Activated CD4-positive, alpha-beta T cell treated with anti-CD3 and anti-CD28 coated beads, Interleukin-2, amount 50 U/mL, for 16 hours (primary cell): ENCODE measurements at places on chromosomes 7 and 10.

- no peak for DNase-seq
Observed at GRCh38 chr10:70118196-70118595, 14.4 kb downstream of the AIFM2 start.

GRCh38 chr7:115516341-115516740 lies 514.2 kb downstream of the TFEC start:
- DNase-seq = no peak

- DNase-seq = no peak
Observed at GRCh38 chr10:56881218-56881617, 520.2 kb upstream of the ZWINT start.

GRCh38 chr7:128954830-128955802 lies 17.4 kb downstream of the IRF5 start:
- no peak for DNase-seq

- DNase-seq = no peak
Observed at GRCh38 chr7:30327813-30328212, 43.4 kb downstream of the ZNRF2 start.

GRCh38 chr7:83588602-83589240 lies 60.2 kb downstream of the SEMA3E start:
- DNase-seq = no peak

- DNase-seq = no peak
Observed at GRCh38 chr7:139181404-139181803, 49.6 kb upstream of the UBN2 start.

DNA sequence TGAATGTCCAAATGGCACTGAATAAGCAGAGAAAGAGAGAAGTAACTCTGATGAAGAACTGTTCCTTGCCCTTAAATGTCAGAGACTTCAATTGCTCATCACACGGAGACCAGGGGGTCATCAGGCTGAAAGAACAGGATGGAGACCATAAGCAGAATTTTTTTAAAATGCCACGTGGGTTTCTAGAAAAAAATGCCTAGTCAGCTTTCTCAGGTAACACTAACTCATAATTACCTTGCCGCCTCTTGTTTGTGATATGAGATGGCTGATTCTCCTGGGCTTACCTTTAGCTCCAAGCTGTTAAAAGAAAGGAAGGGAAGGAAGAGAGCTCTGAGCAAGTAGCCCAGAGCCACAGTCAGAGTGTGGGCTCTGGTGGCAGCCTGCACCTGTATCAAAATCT lies 372.0 kb downstream of the GPAM start:
- no peak for DNase-seq

- no peak for DNase-seq
Observed at GRCh38 chr10:27512548-27512947, 8.4 kb downstream of the RAB18 start.

DNA sequence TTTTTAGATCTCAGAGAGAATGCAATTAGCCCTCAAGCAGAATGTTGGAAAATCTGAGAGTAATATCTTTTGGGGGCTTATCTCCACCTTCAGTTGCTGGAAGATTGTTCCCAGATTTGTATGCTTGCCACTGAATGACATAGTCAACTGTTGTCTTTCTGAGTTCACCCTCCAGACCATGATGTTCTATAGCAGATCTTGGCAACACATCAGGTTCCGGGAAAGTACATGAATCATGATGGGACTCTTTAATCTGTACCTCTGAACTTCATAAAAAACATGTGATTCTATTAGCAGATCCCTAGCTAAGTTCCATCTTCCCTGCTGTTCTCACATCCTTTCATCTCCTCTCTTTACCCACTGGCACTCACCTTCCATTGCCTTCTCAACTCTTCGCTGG lies 68.9 kb downstream of the PLCE1 start:
- no peak for DNase-seq

GRCh38 chr10:112649006-112649821 lies 202.2 kb downstream of the VTI1A start:
- no peak for DNase-seq

DNA sequence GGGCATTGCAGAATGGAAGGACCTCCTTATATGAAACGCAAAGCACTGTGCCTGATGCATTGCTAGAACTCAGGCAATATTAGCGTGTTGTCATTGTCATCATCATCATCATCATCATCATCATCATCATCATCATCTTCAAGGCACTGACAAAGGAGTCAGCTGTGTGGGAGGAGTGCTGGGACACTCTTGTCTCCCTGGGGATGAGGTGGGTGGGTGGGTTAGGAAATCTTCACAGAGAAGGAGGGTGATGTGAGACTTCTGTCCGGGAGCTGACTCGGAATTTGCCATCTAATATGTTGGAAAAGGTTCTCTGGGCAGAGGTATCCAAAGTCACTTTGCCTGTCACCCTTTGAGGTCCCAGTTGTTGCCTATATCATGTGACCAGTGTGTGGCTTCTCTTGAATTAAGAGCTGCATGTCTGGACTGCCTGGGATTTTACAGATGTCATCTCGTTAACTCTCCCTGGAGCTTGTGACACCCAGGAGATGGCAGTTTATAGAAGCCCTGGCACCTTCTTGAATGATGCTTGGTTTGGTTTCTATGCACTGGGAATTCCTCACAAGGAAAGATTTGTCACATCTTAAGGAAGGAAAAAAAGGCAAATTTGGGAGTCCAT lies 7.1 kb downstream of the HTRA1 start:
- no peak for DNase-seq

- DNase-seq = no peak
Observed at GRCh38 chr7:3239291-3239691, 61.8 kb upstream of the SDK1 start.

DNA sequence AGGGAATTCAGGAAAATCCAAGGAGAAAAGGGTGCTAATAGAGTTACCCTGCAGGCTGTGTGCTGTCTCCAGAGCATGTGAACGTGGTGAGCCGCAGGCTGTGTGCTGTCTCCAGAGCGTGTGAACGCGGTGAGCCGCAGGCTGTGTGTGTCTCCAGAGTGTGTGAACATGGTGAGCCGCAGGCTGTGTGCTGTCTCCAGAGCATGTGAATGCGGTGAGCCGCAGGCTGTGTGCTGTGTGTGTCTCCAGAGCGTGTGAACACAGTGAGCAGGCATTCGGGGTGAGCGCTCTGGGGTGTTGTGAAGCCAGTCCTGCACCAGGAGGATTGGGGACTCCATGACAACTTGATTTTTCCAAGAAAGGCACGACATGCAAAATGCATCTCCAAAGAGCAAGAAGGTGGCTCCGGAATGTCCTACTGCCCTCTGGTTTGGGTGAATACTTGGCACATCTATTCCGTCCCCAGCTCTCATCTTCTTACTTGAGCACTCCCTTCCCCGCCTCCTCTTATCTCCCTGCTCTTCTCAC lies 407.9 kb upstream of the SHH start:
- no peak for DNase-seq

DNA sequence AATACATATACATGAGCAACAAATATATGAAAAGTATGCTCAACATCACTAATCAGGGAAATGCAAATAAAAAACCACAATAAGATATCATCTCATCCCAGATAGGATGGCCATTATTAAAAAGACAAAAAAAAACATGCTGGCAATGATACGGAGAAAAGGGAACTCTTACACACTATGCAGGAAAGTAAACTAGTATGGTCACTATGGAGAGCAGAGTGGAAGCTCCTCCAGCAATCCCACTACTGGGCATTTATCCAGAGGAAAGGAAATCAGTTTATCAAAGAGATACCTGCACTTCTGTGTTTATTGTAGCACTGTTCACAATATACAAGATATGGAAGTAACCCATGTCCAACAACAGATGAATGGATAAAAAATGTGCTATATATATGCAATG lies 217.5 kb downstream of the SDK1 start:
- no peak for DNase-seq
